ENCODE measurements at places on chromosomes 2 and 18. TPM values are rescaled to one million over a fixed set of nuclear protein-coding genes. Genes with fewer than 3 reads are reported as not detected.

CNNM4 gene
- 13.0 TPM for total RNA-seq

POTEC gene
- not detected for total RNA-seq

PKP4 gene
- 55.0 TPM for total RNA-seq

ARHGEF33 gene
- total RNA-seq = 0.21 TPM

AGXT gene
- total RNA-seq = not detected

POTEJ gene
- not detected for total RNA-seq

LYG2 gene
- total RNA-seq = not detected

GREB1L gene
- 1.6 TPM for total RNA-seq

CCDC178 gene
- total RNA-seq = 0.34 TPM

ASB18 gene
- not detected for total RNA-seq

KCNE4 gene
- total RNA-seq = 0.14 TPM

CCDC150 gene
- total RNA-seq = 1.6 TPM

LOXHD1 gene
- not detected for total RNA-seq

SERPINB13 gene
- 16.7 TPM for total RNA-seq

COL4A3 gene
- total RNA-seq = not detected

PROC gene
- total RNA-seq = 0.64 TPM

AQP12A gene
- not detected for total RNA-seq

VIT gene
- total RNA-seq = not detected

STAT4 gene
- total RNA-seq = 9.2 TPM

CD8B2 gene
- total RNA-seq = not detected

TWSG1 gene
- total RNA-seq = 32.5 TPM

BUB1 gene
- 1.4 TPM for total RNA-seq
